ENCODE measurements at places on chromosomes 5 and 9.
A peak's percentile ranks its signal among the peaks of the same experiment; 100 is the strongest.

DNA sequence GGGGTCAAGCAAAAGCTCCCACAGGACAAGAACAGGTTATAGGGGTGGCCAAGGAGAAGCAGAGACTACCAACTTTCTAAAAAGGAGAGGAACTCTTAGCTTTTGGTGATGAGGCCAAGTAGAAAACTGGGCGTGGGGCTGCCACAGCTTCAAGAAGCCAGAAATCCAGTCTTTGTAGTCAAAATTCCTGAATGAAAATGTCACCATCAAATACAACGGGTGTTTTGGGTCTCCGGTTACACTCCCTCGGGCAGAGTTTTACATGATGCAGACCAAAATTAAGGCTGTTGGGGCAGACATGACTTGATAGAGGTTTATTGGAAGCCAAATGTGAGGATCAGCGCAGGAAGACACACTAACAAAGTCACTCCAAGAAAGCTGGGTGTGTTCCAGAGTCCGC is 29.4 kb upstream of the N4BP3 start:
- DNase-seq, result no peak

DNA sequence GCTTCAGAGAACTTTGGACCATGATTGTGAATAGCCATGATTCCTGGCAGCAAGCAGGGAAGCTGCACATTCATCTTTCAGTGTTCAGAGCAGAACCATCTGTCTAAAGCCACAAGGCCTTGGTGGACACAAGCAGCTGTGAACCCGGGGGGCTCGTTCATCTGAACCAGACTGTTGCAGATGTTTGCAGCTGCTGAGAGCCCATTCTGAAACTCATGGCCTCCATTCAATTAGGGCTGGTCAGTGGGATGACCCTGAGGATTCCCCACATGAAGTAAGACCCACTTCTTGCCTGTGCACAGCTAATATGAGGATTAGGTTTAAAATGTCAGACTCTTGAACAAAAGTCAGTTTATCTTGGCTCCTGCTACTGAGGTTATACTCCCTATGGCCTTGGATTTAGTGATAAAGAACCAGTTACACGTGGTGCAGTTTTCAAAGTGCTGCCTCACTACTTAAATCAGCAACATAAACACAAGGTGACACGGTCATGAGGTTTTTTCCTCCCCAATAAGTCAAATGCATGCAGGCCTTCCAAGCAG is 109.8 kb upstream of the IFNK start:
- no peak for DNase-seq

GRCh38 chr5:162852134-162852533 is 585.3 kb upstream of the CCNG1 start:
- no peak for DNase-seq

DNA sequence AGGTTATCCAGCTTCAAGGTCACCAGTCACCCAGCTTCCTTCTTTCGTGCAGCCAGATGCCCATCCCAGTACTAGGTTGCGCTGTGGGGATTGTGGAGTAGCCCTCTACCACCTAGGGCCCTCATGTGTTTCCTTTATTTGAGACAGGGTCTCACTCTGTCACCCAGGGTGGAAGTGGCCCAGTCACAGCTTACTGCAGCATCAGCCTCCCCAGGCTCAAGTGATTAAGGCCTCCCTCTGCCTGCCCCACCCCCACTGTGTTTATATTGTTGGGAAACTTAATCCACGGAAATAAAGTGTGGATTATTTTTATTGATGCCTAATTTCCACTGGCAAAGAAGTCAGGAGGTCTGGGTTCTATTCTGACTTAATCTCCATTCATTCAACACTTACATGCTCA is 4.3 kb downstream of the IL17B start:
- no peak for DNase-seq

- DNase-seq, result no peak
These were observed 40.0 kb downstream of the EHMT1 start for GRCh38 chr9:137658781-137659180.

- no peak for DNase-seq
These were observed 25.9 kb downstream of the NDFIP1 start for GRCh38 chr5:142134331-142135010.

DNA sequence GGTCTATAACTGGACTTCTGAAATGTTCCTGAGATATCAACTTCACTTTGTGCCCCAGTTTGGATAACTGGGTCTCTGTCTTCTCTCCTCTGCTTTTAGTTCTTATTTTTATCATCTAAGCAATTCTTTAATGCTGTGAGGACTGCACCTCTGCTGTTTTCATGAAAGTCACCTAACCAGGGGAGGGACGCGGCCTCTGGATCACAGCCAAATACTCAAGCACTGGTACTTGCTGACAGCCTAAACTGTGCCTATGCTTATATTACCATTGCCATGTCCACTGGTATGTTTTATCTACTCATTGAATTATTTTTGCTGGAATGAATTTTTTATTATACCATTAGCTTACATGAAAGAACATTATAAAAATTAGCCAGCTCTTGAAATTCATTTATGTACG is 674.0 kb downstream of the DMRTA1 start:
- DNase-seq, result no peak

DNA sequence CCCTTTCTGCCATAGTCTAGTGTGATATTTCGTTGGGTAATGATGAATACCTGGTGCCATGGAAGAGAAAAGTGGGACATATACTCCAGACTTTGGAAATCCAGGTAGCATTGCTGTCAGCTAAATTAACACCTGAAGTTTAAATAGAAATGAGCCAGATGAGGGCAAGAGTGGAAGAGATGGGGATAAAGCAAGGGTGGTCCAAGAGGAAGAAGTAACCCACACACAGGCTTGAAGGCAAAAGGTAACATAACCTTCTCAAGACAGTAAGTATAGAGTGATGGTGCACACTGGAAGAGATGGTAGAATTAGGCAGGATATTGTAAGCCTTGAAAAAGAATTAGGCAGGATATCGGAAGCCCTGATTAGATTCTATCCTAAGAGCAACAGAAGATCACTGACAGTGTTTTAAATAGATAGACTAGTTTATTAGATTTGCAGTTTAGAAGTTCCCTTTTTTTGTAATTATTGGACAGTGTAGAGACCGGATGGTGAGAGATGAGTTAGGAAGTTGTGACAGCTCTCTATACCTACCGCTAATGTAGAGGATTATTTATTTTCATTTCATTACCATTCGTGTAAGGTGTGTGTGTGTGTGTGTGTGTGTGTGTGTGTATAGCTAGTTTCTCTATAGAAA is 16.8 kb downstream of the ANXA1 start:
- no peak for DNase-seq

GRCh38 chr9:115071176-115071575 is 46.8 kb downstream of the TNC start:
- no peak for DNase-seq

- DNase-seq, result no peak
These were observed 184.1 kb downstream of the DIRAS2 start for GRCh38 chr9:90458485-90458884.

- DNase-seq, result no peak
These were observed 596.0 kb downstream of the SEMA5A start for GRCh38 chr5:8949908-8950307.

GRCh38 chr5:175387144-175387543 is 56.8 kb downstream of the DRD1 start:
- no peak for DNase-seq

DNA sequence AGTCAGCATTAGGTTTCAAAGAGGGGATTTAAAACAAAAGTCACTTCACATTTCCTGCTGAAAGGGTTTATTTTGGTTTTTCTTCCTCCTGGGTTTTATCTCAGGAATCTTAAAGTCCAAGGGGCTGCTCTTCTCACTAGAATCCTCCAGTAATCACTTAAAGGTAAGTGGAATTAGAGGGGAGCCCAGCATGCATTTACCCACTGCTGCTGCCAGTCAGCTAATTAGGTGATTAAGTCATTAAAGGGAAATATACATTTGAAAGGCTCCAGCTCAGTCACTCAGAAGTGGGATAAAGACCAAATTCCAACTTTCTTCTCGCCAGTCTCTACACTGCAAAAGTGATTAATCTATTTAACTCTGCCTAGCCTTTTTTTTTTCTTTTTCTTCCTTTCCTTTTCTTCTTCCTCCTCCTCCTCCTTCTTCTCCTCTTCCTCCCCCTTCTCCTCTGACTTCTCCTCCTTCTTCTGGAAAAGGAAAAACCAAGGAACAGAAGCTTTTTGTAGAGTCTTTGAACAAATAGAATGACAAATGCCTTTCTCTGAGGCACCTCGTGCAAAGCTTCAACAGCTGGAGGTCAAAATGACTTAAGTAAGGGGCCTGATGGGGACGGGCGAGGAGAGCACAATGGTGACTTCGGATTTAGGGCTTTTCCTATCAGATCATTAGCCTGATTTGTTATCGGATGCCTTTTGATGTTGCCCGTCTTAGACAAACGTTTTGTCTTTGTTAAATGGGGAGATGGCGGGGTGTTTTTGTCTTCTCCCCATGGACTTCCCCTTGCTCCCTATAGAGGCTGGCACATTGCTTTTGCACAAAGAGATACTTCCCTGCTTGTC is 617.6 kb downstream of the IRX1 start:
- peak; percentile 34 for DNase-seq

GRCh38 chr9:98097836-98098235 is 21.2 kb downstream of the TRIM14 start:
- DNase-seq, result no peak

DNA sequence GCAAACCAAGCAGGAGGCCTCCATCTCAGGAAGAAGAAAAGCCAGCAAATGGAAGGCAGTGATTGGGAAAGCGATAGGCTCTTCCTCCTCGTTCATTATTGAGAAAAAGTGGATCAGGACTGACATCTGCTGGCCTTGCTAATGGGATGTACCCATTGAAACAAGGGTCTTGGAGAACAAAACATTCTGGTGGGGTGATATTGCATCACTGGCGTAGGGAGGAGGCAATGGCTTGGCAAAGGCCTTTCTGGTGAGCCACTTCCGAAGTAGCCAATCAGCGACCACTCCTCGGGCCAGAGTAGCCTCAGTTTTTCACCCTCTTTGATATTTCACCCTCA is 86.7 kb upstream of the NFIB start:
- DNase-seq, result no peak

- DNase-seq, result no peak
These were observed 439.9 kb upstream of the TLE4 start for GRCh38 chr9:79131824-79132377.

GRCh38 chr5:137415231-137415681 is 83.9 kb downstream of the SPOCK1 start:
- DNase-seq, result no peak

DNA sequence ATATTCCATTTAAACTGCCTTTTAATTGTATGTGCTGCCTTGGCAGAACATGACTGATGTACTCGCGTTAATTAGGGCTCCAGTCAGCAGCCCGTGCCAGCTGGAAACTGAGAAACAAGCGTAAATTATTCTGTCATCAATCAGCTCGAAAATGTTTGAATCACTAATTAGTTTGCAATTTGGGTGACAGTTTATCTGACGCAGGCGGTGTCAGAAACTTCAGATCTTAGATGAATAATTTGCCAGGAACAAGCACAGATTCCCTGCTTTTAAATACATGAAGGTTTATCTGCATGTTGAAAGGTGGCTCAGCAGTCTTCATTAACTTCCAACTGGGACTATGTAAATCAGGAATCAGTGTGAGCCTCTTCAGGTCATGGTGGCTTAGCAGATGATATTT is 176.0 kb upstream of the TLE4 start:
- no peak for DNase-seq

GRCh38 chr9:37144762-37145161 is 24.4 kb downstream of the ZCCHC7 start:
- DNase-seq, result no peak

GRCh38 chr5:147339313-147339712 is 104.5 kb downstream of the STK32A start:
- DNase-seq, result no peak

GRCh38 chr9:18906656-18907395 is 126.2 kb downstream of the SAXO1 start:
- peak; percentile 74 for DNase-seq

DNA sequence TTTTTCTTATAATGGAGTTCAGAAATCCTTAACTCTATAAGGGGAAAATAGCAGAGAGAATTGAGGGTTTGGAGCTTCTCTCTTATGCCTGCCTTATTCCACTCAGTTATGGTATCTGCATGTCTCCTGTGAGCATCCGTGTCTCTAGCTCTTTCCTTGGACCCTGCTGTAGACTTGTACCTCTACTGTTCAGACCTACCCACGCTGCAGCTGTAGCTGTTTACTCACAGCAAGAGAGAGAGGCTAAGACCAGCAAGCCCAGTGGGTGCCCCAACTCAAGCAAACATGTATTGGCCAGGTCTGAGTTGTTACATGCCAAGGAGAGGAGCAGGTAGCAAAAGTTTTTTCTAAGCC is 7.1 kb upstream of the PCSK1 start:
- no peak for DNase-seq

GRCh38 chr9:92790542-92791527 is 26.2 kb upstream of the BICD2 start:
- DNase-seq, result no peak

DNA sequence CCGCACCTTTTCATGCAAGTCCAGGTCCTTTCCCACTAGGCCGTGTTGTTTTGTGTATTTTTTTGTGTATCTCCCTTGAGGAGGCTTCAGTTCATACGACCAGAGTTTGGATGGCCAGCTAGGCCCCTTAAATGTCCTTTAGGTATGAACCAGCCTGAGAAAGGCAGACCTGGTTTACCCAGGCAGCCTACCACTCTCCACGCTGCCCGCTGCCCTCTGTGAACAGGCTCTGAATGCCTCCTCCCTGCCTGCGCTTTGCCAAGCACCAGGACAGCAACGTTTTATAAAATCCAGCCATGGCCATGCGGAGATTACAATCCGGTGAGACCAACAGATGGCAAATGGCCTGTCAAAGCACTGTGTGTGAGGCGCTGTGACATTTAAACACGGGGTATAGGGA is 626 bp upstream of the CLTB start:
- DNase-seq, result no peak

GRCh38 chr9:124298646-124299235 is 41.0 kb downstream of the NEK6 start:
- DNase-seq, result no peak

GRCh38 chr9:129374651-129375050 is 196.6 kb upstream of the IER5L start:
- no peak for DNase-seq

DNA sequence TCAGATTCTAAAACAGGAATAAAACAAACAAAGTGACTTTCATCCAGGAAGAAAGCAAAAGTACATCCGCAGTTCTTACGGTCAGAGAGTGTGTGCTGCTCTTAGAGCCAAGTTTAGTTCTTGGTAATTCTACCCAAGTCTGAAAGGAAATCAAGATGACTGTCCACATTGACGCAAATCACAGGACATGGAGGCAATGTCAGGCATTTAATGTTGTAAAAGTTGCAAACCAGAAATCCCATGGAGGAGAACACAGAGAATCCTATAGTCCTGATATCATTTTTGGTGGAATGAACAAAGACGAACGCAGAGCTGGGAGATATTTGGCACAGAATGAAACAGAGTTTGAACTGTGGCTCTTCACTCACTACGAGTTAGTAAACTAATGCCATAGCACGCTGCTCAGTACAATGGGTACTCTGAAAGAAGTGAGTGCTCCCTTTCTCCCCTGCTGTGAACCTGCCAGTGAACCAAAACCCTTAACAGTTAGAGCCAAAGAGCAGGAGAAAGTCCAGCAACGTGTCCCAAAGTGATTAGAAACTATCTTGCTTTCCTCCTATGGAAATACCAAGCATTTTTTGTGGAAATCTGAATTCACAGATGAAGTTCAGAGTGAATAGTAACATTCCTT is 74.3 kb downstream of the MUSK start:
- DNase-seq, result no peak

- no peak for DNase-seq
These were observed 1.7 kb downstream of the FREM1 start for GRCh38 chr9:14908295-14909180.

GRCh38 chr5:548256-548655 is 24.0 kb upstream of the SLC9A3 start:
- no peak for DNase-seq
